ENCODE measurements at places on chromosomes 3 and 15.

DNA sequence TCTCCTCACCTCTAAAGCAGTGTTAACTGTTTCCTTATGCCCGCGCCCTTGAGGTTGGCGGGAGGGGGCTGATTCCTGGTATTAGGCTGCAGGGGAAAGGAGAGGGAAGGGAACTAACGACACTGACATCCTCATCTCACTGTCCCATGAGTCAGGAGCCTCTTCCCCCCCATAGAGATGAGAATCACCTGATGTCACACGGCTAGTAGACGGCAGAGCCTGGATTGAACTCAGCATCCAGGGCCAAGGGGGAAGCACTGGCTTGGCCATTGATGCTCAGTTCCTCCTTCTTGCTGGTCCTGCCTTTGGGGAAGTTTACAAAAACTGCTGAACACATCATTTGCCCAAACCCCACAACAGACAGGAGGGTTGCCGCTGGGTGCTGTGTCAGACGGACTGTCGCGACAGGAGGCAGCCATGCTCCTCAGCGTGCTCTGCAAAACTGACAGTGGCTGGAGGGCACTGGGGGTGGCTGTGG is 38.5 kb downstream of the IDH2 start:
- no peak for DNase-seq

- DNase-seq, result no peak
Measured at GRCh38 chr15:28995705-28996104, 109.9 kb downstream of the APBA2 start.

GRCh38 chr3:188453431-188454384 is 299.8 kb downstream of the LPP start:
- DNase-seq, result no peak

DNA sequence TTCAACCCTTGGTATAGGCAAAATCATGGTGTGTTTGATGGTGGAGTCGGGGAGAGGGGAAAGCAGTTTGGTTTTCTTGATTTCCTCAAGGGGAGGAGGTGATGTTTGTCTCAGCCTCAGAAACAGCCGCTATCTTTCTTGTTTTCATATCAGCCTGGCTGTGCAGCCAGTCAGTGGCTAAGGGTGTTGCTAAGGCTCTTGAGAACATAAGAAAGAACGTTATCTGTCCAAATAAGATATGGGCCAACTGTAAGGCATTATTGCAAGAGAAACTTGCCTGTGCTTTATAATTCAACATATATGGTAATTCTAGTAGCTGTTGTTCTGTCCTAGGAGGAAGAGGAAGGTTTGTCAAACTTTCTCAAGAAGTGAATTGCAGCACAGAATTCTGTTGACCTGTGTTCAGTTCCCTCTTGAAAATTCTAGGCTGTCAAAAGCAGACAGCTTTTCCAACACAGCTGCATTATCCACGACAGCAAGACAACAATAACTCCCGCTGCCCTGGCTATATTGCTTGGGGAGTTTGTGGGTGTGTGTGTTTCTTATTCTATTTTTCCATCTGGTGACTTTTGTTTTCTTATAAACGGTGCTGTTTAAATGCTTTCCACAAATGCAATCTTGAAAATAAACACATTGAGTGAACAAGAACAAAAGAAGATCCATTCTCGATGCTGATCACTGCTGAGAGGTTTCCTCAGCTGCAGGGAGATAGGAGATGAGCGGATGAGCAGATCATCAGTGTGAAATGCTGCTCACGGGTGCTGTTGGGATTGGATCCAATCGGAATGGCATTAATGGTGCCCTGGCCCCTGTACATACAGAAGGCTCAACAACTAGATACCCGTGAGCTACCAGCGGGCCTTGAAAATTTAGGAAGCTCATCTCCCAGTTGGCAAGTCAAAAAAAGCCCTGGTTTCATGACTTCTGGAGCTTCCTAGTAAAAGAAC is 90.8 kb upstream of the TNFAIP8L3 start:
- DNase-seq, result no peak

- no peak for DNase-seq
Measured at GRCh38 chr15:98682992-98683701, 34.8 kb downstream of the IGF1R start.

GRCh38 chr15:99102332-99103235 is 2.3 kb upstream of the SYNM start:
- DNase-seq, result no peak

- DNase-seq, result no peak
Measured at GRCh38 chr3:129476586-129476985, 36.6 kb downstream of the IFT122 start.

DNA sequence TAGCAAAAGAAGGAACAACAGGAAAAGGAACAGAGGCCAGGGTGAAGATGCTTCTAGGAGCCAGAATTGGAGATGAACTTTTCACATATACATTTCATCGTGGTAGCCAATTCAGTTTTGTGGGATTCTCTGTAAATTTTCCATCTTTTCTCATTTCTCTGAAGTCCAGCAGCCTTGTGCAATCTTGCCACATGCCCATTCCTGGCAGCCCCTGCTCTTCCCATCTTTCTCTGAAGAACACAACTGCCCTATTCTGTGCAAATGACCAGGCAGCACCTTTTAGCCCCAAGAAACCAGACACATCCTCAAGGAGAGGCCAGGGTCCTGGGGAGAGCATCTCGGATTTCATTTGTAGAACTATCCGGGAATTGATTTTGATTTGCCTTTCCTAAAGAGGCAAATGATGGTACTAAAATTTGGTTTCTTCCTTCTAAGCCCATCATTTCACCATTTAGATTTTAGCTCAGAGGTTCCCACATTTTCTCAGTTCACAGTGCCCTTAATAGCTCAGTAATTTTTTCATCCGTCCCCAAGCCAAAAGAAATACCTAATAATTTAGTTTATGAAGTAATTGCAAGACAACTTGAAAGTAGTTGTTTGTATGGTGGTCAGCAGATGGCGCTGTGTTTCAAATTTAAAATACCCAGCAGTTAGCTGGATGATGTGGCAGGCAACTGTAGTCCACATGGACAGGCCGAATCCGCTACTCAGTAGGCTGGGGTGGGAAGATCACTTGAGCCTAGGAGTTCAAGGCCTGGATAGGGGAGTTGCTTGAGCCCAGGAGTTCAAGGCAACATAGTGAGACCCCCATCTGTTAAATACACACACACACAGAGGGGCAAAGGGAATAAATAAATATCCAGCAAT is 61.3 kb upstream of the ACKR4 start:
- peak; percentile 42 for DNase-seq

DNA sequence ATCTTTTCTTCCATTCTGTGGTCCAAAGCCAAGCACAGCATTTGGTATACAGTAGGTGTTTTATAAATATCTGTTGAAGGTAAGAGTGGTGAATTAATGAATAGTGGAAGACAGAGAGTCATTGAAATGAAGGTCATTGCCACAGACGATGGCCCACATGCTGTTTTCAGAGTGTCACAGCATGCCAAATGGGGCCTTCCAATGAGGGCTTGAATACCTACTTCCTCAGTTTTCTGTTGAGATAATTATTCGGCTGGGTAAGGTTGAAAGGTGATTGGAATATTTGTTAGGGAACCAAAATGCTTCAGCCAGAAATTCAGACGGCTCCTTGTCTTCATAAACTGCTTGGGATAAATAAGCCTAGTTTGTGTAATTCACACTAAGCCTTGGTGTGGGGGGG is 205.3 kb upstream of the TBL1XR1 start:
- DNase-seq, result no peak

DNA sequence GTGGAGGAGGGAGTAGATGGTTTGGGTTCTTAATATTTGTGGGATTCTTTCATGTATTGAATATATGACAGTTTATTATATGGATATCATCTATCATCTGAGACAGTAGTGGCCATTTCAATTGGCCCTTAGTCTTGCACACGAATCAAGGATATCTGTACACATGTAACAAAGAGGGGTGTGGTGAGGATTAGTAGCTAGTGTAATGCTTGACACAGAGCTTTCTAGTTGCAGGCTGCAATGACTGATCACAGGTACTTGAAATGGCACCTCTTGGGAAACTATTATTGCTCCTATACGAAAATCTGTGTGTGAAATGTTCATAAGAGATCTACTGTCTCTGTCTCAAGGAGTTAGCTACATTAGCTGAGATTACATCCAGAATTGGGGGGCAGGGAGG is 12.8 kb downstream of the TM4SF1 start:
- no peak for DNase-seq

GRCh38 chr3:30795176-30795575 is 99.3 kb downstream of the GADL1 start:
- DNase-seq, result no peak

DNA sequence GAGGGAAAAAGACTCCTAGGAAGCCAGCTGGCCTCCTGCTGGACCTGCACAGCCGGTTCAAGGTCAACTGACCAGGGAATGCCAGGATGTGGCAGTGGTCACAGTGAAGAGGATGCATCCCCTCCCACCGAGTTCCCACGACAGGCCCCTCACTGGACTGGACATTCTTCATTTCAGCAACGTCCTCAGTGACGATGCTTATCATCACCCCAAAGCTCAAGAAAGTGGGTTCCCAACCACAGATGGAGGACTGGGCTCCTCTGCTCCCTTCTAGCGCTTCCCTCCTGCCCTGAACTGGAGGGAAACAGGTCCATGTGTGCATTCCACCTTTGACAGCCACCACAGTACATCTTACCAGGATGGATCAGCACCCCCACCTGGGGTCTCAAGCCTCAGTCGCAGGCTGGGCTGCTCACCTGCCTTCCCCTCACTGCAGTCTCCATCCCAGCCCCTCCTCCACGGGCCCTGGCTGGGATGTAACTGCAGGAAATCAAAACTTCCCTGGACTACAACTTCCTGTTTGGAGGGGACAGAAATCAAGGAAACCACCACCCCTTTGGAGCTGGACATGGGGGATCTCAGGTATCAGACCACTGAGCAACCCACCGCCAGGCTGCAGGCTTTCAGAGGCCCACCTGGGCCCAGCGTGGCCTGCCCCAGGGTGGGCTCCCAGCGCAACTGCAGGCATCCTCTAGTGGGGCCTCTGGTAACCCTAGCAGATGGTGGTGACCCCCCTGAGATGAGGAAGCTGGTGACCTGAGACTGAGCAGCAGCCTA is 7.3 kb downstream of the CALML4 start:
- DNase-seq, result no peak

- no peak for DNase-seq
Measured at GRCh38 chr15:80709542-80709941, 14.4 kb downstream of the ABHD17C start.

- DNase-seq, result no peak
Measured at GRCh38 chr15:101521069-101521468, 31.6 kb upstream of the PCSK6 start.

DNA sequence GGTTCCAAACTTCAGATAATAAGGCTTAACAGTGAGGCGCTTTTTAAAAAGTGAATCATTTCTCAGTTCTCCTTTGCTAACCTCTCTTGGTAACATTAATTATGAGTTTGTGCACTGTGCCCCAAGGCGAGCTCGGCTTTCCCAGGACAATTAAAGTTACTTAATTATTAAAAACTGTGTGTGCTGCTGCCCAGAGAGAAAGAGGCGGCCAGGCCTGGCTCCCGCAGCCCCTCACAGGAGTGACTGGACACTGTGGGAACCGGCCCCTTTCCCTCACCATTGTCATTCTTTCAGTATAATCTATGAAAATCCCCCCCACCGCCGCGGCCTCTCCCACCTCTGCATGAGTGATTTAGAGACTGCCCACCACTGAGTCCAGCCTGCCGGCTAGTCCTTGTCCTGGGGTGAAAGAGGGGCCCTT is 43.1 kb upstream of the HES1 start:
- no peak for DNase-seq

GRCh38 chr3:71238355-71238757 is 345.2 kb downstream of the FOXP1 start:
- no peak for DNase-seq

DNA sequence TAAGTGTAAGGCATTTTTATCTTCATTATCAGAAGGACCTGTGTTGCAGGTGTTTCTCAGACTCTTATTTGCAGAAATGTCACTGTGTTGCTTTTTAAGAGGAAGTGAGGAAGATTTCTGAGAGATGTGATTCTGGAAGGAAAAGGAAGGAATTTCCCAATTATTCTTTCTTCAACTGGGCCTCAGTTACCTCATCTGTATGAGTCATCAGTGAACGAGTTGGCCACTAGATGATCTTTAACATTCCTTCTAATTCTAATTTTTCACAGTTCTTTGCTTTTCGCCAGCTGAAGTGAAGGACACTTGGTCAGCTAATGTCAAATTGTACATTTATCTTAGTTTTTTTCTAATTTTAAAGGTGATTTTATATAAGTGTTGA is 28.9 kb downstream of the CLEC3B start:
- DNase-seq, result no peak

- no peak for DNase-seq
Measured at GRCh38 chr3:140614001-140614400, 63.9 kb upstream of the TRIM42 start.

DNA sequence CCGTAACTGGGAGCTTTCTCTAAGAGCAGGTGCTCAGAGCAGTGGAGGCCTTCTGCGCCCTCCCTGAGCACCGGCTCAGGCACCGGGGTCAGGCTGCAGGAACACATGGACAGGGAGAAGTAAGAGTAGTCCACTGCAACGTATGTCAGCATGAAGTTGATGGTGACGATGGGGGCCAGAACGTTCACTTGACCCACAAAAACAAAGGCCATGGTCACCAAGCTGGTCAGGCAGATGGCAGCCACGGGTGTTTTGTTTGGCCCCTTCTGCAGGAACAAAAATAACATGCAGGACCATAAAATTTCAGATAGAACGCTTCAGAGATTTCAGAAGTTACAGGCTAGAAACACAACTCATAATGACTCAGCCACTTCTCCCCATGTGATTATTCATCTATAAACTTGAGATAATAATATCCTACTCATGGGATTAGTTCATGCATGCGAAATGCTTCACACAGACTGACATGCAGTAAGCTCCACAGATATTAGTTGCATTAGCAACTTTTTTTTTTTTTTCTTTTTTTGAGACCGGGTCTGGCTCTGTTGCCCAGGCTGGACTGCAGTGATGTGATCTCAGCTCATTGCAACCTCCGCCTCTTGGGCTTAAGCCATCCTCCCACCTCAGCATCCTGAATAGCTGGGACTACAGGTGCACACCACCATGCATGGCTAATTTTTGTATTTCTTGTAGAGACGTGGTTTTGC is 52.2 kb upstream of the HEG1 start:
- DNase-seq, result no peak

DNA sequence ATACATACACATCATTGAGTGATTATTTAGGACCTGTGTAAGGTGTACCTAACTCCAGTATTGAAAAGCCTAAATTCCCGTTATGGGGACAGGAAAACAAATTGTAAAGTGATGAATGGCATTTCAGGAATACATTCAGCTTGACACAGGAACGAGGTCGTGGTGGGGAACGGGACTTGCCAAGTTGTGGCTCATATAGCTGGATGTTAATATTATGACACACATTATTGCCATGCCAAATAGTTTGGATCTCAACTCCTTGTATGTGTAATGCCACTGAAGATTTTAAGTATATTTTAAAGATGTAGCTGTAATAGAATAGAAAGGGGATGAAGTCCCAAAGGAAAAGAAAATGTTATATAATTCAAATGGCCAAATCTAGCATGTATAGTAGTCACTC is 227.2 kb upstream of the GOLIM4 start:
- no peak for DNase-seq

GRCh38 chr15:50181201-50181968 is 611 bp upstream of the SLC27A2 start:
- DNase-seq, result no peak

All from CD4-positive, alpha-beta T cell (primary cell).